ENCODE measurements at places on chromosomes 16 and 17.
A peak's percentile ranks its signal among the peaks of the same experiment; 100 is the strongest.

- no peak for DNase-seq
These were observed 76.2 kb downstream of the RBFOX1 start for GRCh38 chr16:7408700-7409365.

DNA sequence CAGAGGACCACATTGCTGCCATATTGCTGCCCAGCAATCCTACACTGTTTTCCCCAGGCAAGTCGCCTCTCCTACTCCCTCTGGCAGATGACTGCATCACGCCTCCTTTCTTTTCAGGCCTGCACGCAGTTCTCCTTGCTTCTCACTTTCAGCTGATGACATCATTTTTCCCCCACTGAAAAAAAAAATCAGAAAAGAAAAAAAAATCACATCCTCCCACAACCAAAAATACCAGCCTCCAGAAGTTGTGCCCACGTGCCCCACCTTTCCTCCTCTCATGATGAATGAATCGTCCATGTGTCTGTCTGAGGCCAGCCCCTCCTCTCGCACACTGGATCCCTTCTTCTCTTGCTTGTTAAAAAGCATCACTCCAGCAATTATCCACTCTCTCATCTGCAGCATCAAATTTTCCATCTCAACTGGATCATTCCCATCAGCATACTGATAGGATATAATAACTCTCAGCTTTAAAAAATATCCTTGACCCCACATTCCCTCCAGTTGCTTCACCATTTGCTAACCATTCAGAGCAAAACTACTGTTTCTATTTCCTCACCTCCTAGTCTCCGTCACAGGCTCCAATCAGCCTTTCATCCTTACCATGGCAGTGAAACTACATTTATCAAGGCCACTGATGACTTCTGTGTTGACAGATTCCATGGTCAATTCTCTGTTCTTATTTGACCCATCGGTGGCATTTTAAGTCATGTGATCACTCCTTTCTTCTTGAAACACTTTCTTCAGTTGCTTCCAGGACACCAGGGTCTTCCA is 30.1 kb upstream of the DYNLL2 start:
- peak; percentile 35 for DNase-seq

DNA sequence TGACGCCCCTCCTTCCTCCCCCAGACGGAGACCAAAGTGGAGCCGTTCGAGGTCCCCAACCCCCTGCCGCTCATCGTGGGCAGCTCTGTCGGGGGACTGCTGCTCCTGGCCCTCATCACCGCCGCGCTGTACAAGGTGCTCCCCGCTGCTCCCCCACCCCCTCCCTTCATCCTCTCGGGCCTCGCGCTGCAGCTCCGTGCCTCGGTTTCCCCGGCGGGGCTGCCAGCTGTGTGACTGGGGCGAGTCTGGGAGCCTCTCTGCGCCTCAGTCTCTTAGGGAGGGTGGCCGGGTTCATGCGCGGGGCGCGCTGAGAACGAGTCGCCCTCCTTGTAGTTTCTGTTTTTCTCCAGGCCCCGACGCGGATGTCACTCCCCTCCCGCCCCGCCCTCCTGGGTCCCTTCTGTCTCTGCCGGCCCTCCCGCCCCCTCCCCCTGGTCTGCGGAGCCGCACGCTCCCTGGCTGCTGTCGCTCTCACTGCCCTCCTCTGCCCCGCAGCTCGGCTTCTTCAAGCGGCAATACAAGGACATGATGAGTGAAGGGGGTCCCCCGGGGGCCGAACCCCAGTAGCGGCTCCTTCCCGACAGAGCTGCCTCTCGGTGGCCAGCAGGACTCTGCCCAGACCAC is 23.7 kb upstream of the ITGAX start:
- peak; percentile 23 for DNase-seq

GRCh38 chr16:70738083-70738977 is 52.5 kb upstream of the MTSS2 start:
- peak; percentile 25 for DNase-seq

DNA sequence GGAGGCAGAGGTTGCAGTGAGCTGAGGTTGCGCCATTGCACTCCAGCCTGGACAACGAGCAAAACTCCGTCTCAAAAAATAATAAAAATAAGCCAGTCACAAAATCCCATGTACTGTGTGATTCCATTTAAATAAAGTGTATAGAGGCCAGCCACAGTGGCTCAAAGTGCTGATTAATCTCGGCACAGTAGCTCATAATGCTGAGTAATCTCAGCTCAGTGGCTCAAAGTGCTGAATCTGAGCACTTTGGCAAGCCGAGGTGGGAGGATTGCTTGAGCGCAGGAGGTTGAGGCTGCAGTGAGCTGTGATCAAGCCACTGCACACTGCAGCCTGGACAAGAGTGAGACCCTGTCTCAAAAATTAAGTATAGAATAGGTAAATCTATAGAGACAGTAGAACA is 4.9 kb downstream of the TMED6 start:
- DNase-seq, result no peak

- DNase-seq, result no peak
These were observed 7.8 kb upstream of the RNASEK start for GRCh38 chr17:7004398-7005253.

GRCh38 chr17:48314716-48315115 is 115.3 kb downstream of the SKAP1 start:
- DNase-seq, result no peak

DNA sequence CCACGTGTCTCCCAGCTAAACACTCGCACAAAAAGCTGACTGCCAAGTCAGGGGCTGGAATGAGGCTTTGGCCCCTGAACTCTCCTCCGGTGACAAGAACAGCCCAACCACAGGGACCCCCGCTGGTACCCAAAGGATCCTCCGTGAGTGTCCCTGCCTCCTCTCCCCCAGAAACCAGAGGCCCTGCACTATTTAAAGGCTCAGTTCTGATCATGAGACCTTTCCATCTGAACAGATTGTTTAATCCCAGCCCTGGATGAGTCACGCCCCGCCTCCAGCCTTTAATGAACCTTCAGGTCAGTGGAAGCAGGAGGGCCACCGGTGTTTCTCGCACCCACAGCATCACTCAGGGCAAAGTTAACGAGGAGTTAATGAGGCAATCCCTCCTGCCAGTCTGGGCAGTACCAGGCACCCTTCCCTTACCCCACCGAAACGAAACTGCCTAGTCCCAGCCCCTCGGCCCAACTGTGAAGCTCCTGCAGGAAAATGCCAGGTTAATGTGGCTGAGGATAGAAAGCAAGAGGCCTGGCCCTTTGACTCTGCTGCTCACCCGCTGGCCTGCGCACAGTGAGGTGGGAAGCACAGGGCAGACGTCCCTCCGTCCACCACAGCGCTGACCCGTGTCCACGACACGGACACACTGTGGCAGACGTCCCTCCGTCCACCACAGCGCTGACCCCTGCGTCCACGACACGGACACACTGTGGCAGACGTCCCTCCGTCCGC is 32.4 kb downstream of the TIMM22 start:
- no peak for DNase-seq

- DNase-seq, result no peak
These were observed 2.9 kb downstream of the ACSF2 start for GRCh38 chr17:50428831-50429424.

All from activated CD4-positive, alpha-beta T cell treated with anti-CD3 and anti-CD28 coated beads, Interleukin-2, amount 50 U/mL, for 48 hours (primary cell).